Renal cortex interstitium (tissue), 15 donors: ENCODE measurements at places on chromosomes 6 and 20.

DNA sequence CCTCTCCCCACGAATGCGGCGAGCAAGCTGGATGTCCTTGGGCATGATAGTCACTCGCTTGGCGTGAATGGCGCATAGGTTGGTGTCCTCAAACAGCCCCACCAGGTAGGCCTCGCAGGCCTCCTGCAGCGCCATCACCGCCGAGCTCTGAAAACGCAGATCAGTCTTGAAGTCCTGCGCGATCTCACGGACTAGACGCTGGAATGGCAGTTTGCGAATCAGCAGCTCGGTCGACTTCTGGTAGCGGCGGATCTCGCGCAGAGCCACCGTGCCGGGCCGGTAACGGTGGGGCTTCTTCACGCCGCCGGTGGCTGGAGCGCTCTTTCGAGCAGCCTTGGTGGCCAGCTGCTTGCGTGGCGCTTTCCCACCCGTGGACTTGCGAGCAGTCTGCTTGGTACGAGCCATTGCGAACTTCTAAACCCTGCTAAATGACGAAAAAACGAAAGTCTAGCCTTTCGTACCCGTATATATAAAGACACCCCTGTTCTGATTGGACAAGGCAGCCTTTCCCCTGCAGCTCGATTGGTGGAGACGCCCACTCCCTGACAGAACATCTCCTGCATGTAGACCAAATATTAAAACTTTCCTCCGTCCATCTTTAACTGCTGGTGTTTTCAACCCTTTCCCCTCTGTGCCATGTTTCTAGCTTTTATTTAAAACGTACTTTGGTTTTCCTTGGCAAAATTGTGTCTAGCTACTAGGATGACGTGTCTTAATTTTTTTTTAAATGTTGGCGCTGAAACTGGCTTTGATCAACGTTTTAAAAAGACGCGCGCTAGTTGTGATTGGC, 109.8 kb downstream of the HFE start:
- peak; percentile 92 for DNase-seq

DNA sequence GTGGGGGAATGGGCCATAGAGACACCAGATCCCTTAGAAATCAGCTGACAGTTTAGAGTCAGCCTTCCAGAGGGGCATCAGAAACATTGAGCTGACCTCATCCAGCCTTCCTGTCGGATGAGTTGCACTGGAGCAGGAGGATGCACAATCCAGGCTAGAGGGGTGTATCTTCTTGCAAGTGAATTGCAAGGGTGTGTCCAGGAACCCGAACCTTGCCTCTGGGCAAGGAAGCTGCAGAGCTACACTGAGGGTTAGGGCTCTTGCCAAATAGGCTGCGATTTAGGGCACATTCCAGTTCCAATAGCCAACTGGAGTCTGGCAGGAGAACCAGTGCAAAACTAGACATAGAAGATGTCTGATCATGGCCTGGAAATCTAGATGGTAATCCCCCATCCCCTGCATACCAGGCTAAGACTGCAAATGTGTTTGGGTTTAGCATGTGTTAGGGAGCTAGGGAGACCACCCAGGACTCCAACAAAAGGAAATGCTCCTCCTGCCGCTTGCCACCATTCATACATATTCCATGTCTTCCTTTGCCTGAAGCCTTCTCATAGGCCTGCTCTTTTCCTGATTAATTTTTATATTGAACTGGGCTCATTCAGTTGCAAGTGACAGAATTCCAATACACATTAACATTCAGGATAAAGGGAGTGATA, 6.3 kb upstream of the UTRN start:
- no peak for DNase-seq

- no peak for DNase-seq
These were observed 2.3 kb downstream of the ZNF322 start for GRCh38 chr6:26657256-26657655.

DNA sequence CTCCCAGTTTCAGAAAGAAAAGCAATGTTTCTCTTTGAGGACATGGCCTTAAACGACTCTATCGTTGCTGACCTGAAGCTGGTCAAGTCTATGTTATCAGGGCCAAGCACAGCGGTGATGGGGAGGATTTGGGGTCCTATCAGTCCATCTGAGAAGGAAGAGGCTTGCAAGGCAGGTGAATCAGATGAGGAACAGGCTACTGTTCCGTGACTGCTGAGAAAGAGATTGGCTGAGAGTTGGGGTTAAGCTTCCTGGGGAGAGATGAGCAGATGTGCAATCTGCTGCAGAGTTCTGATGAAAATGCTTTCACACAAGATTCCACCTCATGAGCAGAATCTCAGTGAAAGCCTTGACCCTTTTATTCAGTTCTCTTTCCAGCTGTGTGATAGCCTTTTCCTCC, 168.3 kb upstream of the STMND1 start:
- DNase-seq, result no peak

DNA sequence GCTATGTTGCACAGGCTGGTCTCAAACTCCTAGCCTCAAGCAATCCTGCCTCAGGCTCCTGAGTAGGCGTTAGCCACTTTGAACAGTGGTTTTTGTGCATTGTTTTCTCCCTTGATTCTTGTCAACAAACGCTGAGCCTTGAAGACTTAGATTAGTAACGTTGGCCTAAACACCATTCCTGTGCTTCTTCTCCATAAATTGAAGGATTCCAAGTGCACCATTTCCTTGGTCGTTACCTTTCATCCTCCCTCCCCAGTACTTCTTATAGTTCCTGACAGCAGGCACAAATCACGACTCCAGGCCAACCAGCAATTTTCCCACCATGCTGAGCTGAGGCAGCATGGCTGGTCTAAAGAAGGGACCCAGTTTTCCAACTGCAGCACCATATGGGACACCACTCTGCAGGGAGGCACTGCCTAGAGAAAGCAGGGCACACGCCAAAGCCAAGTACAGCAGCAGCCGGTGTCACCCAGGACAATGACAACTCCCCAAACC, 8.9 kb downstream of the RPS10 start:
- DNase-seq, result no peak

DNA sequence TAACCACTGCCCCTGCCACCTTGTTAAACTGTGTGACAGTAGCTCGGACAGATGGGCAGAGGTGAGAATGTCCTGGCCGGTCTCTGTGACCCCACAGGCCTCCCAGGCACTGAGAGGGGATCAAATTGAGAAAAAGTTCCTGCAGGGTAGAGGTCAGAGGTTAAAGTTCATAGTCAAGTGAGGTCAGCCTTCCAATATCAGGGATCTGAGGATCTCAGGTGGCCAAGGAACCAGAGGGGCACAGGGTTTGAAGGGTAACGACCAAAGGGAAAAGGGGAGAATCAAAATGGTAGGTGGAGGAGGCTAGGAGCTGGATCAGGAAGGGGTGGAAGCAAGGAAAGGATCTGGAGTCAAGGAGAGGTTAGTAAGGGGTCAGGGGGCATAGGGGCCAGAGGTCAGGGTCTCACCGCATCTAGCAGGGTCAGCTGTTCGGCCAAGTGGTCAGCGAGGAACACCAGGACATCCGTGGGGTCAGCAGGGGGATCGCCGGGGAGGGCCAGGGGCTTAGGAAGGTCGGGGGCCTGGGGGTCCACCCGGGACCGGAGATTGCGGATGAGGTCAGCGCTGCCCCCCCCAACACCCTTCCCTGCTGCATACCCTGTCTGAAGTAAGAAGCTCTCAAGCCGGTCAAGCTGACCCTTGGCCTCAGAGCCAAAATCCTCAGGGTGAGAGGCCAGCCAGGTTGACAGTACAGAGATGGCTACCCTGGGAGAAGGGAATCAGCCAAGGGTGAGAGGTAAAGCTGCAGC, 2.9 kb downstream of the RGL2 start:
- DNase-seq, result no peak

DNA sequence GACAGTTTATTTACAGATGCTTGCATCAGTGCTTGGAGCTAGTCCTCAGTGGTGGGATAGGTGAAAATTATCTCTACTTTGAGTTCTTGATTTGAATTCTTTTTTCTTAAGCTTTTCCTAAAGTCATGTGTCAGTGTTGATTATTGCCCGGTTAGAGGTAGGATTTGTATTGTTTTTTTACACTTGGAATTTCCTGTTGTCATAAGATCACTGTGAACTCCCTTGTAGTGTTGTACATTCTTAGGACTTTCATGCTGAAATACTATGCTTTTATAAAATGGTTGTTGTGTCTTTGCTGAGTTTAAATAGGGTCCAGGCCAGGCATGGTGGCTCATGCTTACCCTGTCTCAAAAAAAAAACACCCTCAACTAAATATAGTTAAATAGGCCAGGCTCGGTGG, 20.3 kb downstream of the ASXL1 start:
- DNase-seq, result no peak

DNA sequence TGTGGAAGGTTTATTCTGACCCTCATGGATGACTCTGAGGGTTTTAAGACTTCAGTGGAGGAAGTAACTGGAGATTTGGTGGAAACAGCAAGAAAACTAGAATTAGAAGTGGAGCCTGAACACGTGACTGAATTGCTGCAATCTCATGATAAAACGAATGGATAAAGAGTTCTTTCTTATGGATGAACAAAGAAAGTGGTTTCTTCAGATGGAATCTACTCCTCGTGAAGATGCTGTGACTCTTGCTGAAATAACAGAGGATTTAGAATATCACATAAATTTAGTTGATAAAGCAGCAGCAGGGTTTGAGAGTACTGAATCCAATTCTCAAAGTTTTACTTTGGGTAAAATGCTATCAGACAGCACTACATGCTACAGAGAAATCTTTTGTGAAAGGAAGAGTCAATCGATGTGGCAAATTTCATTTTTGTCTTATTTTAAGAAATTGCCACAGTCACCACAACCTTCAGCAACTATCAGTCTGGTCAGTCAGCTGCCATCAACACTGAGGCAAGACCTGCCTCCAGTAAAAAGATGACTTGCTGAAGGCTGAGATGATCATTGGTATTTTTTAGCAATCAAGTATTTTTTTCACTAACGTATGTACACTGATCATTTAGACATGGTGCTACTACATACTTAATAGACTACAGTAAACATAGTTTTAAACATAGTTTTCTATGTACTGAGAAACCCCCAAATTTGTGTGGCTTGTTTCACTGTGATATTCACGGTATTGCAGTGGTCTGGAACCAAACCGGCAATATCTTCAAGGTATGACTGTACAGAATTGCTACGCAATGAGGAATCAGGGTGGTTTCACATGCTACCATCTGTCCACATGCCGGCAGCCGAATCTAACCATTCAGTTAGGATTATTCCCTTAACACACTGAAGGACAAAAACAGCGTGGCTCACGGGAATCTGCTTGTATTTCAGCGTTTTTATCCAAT, 149.0 kb downstream of the MYB start:
- DNase-seq, result no peak

- DNase-seq, result no peak
These were observed 100.2 kb downstream of the RALGAPA2 start for GRCh38 chr20:20612251-20612650.

- no peak for DNase-seq
These were observed 11.6 kb downstream of the DUSP15 start for GRCh38 chr20:31858760-31859083.

- DNase-seq, result no peak
These were observed 76.3 kb upstream of the SGK1 start for GRCh38 chr6:134394208-134394607.

GRCh38 chr6:45377043-45377553, 636 bp downstream of the SUPT3H start:
- peak; percentile 58 for DNase-seq

DNA sequence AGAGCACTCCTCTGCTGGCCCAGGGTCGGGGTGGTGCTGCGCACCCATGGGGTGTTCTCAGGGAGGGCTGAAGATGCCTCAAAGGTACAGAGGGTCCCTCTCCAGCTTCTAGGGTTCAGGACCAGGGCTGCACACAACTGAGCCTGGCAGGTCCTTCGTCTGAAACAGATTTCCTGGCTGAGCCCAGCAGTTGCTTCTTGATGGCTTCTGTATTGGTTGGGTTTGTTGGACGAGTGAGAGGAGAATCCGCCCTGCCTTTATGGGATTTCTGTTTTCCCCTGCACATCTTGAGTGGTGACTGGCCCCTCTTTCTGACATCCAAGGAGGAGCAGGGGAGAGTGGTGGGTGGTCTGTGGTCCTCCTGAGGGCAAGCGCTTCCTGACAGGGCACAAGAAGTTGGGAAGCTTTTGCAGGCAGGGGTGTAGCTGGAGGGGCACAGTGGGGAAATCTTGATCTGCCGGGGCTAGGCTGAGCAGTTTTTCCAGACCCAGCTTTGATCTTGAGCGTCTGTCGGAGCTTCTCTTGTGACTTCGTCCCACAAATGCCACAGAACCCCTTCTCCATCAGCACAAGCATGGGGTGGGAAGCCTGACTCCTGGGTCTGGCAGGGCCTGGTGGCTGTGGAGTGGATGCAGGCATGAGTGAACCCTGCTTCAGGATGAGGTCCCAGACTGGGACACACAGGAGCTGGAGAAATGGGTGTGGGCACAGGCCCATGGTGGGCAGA, 116.5 kb downstream of the SYNDIG1 start:
- no peak for DNase-seq

DNA sequence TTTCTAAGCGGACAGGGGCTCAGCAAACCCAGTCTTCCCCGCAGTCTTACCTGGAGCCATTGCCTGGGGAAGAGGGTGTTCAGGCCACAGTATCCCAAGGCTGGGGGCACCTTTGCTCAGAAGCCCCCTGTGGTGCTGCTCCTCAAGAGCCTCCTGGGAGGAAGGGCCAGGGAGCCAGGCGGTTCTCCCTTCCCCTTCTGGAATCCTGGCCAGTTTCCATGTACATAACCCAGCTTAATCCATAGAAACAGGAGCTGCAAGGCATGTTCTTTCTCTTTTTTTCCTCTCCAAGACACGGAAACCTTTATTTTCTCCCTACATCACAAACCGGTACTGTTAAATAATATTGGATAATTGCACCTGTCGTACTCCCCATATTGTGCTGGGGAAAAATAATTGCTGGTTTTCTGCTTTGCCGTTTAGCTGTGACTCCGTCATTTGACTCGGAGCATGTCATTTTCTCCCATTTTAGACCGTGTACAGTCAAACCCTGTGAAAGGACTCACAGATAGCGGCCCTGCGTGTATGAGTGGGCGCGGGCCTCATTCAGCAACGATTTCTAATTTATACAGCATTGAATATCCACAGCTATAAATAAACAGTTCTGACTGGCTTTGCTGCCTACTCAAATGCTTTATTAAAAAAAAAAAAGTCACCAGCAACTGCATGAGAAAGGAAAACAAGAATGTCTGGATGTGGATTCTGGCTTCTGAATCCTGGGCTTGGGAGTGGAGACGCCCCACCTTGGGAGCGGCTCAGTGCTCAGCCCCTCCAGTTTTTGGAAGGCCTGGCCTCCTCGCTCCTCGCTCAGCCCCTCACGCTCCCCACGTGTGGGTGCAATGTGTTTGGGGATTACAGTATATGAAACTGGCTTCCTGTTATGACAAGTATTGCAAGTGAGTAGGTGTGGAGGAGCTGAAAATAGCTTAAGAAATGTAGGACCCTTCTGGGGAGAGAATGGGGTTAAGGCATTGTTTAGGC, 67.3 kb downstream of the ADTRP start:
- DNase-seq, result no peak

DNA sequence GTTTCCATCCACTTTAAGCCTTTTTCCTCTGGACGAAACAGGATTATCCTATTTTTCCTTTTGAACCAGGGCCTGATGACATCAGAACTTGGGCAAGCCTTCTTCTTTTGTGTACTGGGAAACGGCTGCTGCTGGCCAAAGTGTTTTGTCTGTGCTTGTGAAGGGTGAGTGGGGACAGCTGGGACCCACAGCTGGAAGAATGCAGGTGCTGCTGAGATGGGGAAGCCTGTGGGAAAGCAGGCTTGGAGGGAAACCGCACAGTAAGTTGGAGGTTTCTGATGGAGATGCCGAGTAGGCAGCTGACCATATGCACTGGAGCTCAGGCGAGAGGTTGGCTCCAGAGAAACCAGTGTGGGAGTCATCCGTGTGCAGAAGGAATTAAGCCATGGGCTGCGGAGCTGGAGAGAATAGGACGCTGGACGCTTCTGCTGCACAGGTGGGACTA, 8.5 kb upstream of the PSMG4 start:
- DNase-seq, result no peak
